GM23338 (cell line): ENCODE measurements at places on chromosomes 1 and 21. TPM values are rescaled to one million over a fixed set of nuclear protein-coding genes. Genes with fewer than 3 reads are reported as not detected.
A peak's percentile ranks its signal among the peaks of the same experiment; 100 is the strongest.

- no peak overlapping the region for H3K4me3 ChIP-seq
- no peaks in the 10 kb centered on the region for H3K36me3 ChIP-seq
- DNase-seq, result no peak
- no peaks in the 10 kb centered on the region for H3K27me3 ChIP-seq
Observed at GRCh38 chr1:228989992-228990827, 254.9 kb downstream of the RHOU start.

DNA sequence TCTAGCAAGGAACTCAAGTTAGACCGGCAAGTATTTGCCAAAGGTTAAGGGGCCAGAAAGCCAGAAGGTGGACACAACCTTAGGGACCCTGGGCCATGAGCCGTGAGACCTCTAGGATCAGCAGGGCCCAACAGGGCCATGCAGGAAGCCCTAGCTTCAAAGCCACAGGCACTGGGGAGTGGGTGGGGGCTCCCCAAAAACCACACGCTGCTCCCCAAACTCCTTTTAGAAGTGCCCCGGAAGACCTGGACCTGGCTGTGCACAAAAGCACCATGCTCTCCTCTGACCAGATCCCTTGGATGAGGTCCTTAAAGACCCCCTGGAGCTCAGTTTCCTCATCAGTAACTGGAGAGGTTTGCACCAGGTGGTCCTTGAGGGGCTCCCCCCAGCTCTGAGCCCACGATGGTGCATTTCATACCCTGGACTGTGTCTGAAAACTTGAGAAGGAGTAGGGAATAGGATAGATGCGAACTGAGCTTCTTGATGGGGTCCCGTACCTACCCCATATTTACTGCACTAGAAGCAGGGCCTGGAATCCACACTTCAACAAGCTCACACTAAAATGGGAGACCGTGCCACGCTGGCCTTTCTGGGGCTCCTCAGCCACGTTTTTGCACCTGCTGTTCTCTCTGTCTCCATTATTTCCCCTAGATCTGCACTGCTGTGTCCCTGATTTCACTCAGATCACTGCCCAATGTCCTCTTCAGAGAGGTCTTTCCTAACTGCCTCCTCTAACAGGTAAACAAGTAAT lies 40.6 kb upstream of the LBR start:
- DNase-seq, result no peak
- peaks cover 15% of the 10 kb centered on the region for H3K4me1 ChIP-seq

- no peak overlapping the region for H3K27ac ChIP-seq
- H3K4me3 ChIP-seq, result no peak overlapping the region
- H3K27me3 ChIP-seq, result no peaks in the 10 kb centered on the region
- DNase-seq, result no peak
Observed at GRCh38 chr1:36835696-36836095, 198.6 kb downstream of the GRIK3 start.

- H3K27ac ChIP-seq, result no peak overlapping the region
- H3K4me1 ChIP-seq, result peaks cover 36% of the 10 kb centered on the region
- H3K4me3 ChIP-seq, result no peak overlapping the region
- H3K27me3 ChIP-seq, result no peaks in the 10 kb centered on the region
- no peaks in the 10 kb centered on the region for H3K36me3 ChIP-seq
Observed at GRCh38 chr1:172180501-172181285, 239.8 kb upstream of the C1orf105 start.

DNA sequence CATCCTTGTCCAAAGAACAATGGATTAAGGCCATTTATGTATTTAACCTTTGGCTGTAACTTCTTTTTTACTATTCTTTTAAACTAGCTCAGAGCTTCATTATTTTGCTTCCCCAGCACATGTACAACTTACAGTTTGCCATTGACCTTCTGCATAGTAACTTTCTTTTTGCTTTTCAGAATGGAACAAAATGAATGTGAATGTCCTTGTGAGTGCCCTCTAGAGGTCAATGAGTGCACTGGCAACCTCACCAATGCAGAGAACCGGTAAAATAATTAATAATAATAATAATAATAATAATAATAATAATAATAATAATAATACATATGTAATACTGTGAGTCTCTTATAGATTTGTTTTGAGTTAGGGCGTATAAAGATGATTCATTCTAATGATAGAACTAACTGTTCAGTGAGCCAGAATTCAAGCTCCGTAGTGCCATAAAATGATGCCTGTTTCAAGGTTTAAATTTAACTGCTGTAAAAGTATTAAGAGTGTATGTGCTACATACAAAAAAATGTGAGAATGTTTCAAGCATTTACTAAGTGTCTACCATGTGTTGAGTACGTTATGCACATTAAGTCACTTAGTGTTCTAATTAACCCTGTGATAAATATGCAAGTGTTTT lies 69.0 kb upstream of the RAVER2 start:
- H3K4me3 ChIP-seq, result no peak overlapping the region
- no peaks in the 10 kb centered on the region for H3K27me3 ChIP-seq
- H3K36me3 ChIP-seq, result peaks cover 50% of the 10 kb centered on the region
- no peaks in the 10 kb centered on the region for H3K4me1 ChIP-seq
- H3K27ac ChIP-seq, result no peak overlapping the region
- DNase-seq, result peak; percentile 51

DNA sequence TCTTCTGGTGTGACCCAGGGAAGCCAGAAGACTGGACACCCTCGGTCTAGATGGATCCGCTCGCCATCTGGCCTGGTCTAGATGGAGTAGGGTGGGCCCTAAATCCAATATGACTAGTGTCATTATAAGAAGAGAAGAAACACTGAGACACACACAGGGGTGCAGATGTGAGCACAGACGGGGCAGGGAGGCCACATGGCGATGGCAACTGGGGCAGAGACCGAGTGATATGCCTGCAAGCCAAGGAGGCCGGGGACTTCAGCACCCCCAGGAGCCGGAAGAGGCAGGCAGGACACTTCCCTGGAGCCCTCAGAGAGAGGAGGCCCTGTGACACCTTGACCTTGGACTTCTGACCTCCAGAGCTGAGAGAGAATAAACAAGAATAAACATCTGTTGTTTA lies 5.6 kb upstream of the TFF3 start:
- no peaks in the 10 kb centered on the region for H3K36me3 ChIP-seq
- DNase-seq, result no peak
- no peak overlapping the region for H3K4me3 ChIP-seq
- H3K27ac ChIP-seq, result no peak overlapping the region

DNA sequence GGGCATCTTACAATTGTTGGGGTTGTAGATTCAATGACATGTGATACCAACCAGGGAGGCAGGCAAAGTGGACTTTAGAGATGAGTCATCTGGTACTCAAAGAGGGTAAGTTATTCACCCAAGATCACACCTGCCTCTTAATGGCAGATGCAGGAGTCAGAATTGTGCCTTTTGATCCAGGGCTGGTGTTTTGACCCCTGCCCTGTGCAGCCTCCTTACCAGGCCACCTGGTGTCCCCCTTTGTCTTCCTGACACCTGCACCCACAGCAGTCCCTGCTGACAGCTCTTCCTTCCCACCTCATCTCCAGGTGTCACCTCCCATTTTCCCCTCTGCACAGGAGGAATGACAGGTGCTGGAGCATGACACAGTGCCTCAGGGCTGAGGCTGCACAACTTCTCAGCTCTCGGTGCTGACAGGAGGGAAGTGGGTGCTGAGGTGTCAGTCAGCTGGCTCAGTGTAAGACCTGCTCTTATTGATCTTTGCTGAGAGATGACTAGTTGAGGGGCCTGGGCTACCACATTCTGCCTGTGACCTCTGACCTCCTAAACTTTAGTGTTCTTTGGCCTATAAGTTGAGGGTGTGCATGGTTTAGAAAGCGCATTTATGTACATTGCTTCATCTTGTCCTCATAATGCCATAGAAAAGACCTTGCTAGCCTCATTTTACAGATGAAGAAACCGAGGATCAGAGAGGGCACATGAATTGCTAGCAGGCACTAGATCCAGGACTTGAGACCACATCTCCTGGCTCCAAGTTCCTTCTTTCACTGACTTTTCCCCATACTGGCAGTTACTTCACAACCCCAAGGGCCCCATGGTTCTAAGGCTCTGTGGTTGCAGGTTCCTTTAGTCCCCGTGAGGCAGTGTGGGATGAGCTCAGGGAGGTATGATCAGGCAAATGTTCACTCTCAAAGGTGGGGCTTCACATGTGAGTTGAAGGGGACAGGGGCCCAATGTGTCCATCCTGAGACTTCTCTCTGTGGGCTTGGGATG lies 31.3 kb downstream of the CACNA1E start:
- H3K27ac ChIP-seq, result no peak overlapping the region
- H3K27me3 ChIP-seq, result no peaks in the 10 kb centered on the region
- no peak overlapping the region for H3K4me3 ChIP-seq
- DNase-seq, result no peak
- H3K4me1 ChIP-seq, result no peaks in the 10 kb centered on the region
- no peaks in the 10 kb centered on the region for H3K36me3 ChIP-seq

DNA sequence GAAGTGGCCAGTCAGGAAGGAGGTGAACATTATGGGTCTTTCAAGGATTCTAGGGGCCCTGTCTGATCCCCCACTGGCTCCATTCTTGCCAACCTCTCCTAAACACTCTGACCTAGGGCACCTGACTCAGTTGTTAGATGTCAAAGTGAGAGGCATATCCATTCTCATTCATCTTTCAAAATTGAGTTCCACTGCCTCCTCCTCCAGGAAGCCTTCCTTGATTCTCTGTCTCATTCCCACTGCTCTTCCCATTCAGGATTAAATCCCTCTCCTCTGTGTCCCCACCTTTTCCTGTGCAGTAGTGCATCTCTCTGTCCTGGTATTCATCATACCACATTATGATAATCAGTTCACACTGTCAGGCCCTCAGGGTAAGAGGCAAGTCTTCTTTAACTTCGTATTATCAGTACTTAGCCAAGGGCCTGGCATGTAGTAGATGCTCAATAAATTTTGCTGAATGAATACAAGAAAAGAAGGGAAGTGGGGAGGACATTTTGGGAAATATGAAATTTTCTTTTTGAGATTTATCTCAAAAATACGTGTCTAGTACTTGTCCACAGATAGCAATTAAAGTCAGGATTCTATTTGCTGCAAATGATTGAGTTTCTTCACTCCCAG lies 61.8 kb upstream of the ITPKB start:
- H3K4me3 ChIP-seq, result no peak overlapping the region
- H3K27me3 ChIP-seq, result no peaks in the 10 kb centered on the region
- no peaks in the 10 kb centered on the region for H3K36me3 ChIP-seq
- DNase-seq, result no peak
- H3K4me1 ChIP-seq, result no peaks in the 10 kb centered on the region

GRCh38 chr1:246566813-246567645 lies 773 bp downstream of the CNST start:
- peak overlapping the region; percentile 95 for H3K4me3 ChIP-seq
- DNase-seq, result peak; percentile 28
- no peaks in the 10 kb centered on the region for H3K36me3 ChIP-seq
- H3K4me1 ChIP-seq, result peaks cover 13% of the 10 kb centered on the region; the same call in 1 of the 2 replicates
- H3K27ac ChIP-seq, result peak overlapping the region; percentile 86

- H3K4me1 ChIP-seq, result no peaks in the 10 kb centered on the region
- no peak overlapping the region for H3K4me3 ChIP-seq
- no peaks in the 10 kb centered on the region for H3K36me3 ChIP-seq
Observed at GRCh38 chr1:236039740-236040685, 24.9 kb downstream of the NID1 start.

DNA sequence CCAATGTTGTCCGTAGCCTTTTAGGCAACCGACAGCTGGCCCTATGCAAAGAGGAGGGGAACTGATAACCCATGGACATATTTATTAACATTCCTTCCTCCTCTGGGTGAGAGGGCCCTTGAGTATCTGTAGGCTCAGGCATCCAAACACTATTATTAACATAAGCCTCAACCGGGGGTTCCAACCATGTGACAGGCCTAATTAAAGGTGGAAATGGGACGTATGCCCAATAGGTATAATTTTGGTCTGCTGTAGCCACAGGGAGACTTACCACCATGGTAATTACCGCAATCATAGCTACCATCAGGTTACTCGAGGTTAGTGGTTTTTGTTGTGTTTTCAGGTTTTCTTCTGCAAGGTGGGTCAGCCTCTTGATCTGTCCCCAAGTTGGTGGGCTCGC lies 5.3 kb downstream of the DAP3 start:
- DNase-seq, result no peak
- H3K36me3 ChIP-seq, result peaks cover 16% of the 10 kb centered on the region; the same call in 1 of the 2 replicates
- peaks cover 37% of the 10 kb centered on the region for H3K4me1 ChIP-seq
- H3K4me3 ChIP-seq, result no peak overlapping the region
- H3K27ac ChIP-seq, result no peak overlapping the region
- no peaks in the 10 kb centered on the region for H3K27me3 ChIP-seq

- H3K27me3 ChIP-seq, result peaks cover 70% of the 10 kb centered on the region
- H3K27ac ChIP-seq, result no peak overlapping the region
- DNase-seq, result peak; percentile 84
- H3K36me3 ChIP-seq, result no peaks in the 10 kb centered on the region
Observed at GRCh38 chr1:90809093-90809492, 92.0 kb upstream of the BARHL2 start.

The CFH gene
- not detected in 2 replicates for total RNA-seq

The ICOSLG gene
- total RNA-seq, result 2.2 and 4.6 TPM in 2 replicates

The GBP6 gene
- not detected in 2 replicates for total RNA-seq

The RIPPLY3 gene
- 2.5 and 2.6 TPM in 2 replicates for total RNA-seq

The ZNF593OS gene
- not detected in 2 replicates for total RNA-seq
